Adipocyte (in vitro differentiated cells): ENCODE measurements at places on chromosomes 11 and 22.

- no peak for DNase-seq
Measured at GRCh38 chr22:49642331-49642730, 185.3 kb downstream of the BRD1 start.

- DNase-seq = no peak
Measured at GRCh38 chr11:58003591-58003990, 20.1 kb upstream of the OR9Q1 start.

- no peak for DNase-seq
Measured at GRCh38 chr11:89660234-89660633, 49.9 kb upstream of the TRIM77 start.

- DNase-seq = no peak
Measured at GRCh38 chr11:20017320-20017719, 143.0 kb downstream of the DBX1 start.

- no peak for DNase-seq
Measured at GRCh38 chr22:44440224-44441160, 57.5 kb downstream of the RTL6 start.

- DNase-seq = peak; percentile 52
Measured at GRCh38 chr11:70298243-70298915, 27.9 kb downstream of the PPFIA1 start.

DNA sequence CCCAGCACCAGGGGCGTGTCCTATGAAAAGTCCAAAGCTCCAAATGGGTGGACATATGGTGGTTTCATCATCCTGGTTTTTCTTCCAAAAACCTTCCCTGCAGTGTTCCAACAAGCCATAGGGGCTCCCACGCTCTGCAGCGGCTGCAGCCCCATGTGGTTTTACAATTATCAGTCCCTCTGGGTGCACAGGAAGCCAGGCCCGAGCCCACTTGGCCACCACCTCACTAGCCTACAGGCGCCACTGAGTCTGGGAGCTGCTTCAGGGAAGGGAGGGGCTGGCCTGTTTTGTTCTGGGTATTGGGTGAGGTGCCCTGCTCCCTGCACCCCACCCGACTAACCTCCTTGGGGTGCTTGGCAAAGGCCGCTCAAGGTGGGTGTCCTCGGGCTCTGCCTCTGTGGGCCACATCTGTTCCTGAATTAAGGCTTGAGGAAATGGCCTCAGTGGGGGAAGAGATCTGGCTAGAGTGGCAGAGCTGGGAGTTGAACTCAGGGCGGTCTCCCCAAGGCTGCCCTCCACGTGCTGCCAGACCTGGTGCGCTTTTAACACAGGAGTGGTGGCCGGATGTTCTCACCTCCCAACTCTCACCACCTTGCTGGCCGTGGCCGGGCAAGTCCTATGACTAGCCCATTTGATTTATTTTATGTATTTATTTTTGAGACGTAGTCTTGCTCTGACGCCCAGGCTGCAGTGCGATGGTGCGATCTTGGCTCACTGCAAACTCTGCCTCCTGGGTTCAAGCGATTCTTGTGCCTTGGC is 5.3 kb upstream of the CDC42BPG start:
- DNase-seq = no peak
